RPMI7951 (cell line): ENCODE measurements at places on chromosomes 3 and 15. TPM values are rescaled to one million over a fixed set of nuclear protein-coding genes. Genes with fewer than 3 reads are reported as not detected.

Gene SLC12A1
- total RNA-seq, result 0.10 TPM in 1 of 2 replicates, not detected in the other

Gene CSPG4
- 31.4 and 52.5 TPM in 2 replicates for total RNA-seq

Gene STXBP5L
- total RNA-seq, result not detected in 2 replicates

Gene CPNE9
- not detected in 2 replicates for total RNA-seq

Gene SEMA3F
- total RNA-seq, result 1.5 and 1.9 TPM in 2 replicates

Gene ROPN1
- 1.3 TPM in 1 of 2 replicates, not detected in the other for total RNA-seq

Gene UROC1
- total RNA-seq, result not detected in 2 replicates

Gene ZNF501
- total RNA-seq, result 4.7 and 6.1 TPM in 2 replicates

Gene SLC7A14
- total RNA-seq, result 0.12 TPM in 1 of 2 replicates, not detected in the other
